ENCODE measurements at places on chromosomes 2 and 18.
A peak's percentile ranks its signal among the peaks of the same experiment; 100 is the strongest.

DNA sequence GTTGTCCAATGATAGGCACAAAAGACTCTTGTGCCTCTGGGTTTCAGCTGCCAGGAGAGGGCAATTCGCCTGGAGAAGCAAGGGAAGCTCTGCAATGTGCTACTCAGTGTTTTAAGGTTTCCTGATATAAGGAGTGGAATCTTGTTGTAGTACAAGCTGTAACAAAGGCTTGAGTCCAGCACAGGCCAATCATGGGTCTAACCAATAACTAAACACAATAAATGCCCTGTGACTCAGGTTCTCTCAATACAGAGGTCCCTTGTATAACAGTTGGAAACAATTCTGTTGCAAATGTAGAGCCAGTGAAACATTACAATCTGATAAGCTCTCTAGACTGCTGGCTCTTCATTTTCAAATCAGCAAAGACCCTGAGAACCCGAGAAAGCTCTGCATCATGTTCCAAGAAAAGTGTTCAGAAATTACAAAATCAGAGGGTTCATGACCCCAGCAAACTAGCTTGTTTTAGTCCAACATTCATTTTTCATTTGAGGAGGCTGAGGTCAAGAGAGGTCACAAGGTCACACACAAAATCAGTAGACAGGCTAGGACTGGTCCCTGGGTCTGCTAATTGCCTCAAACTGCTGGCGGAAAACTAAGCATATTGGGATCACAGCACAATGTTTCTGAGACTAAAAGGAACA lies 59.0 kb upstream of the DNMT3A start:
- no peak for DNase-seq

DNA sequence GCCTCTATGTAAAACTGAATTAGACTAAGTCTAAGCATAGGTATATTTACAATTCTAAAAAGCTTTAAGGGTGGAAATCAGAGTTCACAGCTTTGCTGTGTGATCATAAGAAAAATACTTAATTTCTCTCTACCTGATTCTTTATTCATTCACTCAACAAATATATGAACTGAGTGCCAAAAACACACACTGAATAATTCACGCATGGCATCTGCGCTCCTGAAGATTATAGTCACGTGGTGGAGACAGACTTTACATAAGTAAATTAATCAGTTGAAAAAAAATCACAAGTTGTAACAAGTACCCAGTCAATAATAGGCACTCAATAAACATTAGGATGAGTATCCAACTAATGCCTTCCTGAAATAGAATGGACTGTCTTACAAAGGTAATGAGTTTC lies 351.6 kb downstream of the METTL4 start:
- DNase-seq: no peak

- DNase-seq: no peak
Measured at GRCh38 chr2:222322236-222322635, 23.4 kb upstream of the PAX3 start.

- no peak for DNase-seq
Measured at GRCh38 chr18:23012249-23012648, 79.1 kb downstream of the RBBP8 start.

- no peak for DNase-seq
Measured at GRCh38 chr2:173357346-173357745, 2.7 kb downstream of the CDCA7 start.

DNA sequence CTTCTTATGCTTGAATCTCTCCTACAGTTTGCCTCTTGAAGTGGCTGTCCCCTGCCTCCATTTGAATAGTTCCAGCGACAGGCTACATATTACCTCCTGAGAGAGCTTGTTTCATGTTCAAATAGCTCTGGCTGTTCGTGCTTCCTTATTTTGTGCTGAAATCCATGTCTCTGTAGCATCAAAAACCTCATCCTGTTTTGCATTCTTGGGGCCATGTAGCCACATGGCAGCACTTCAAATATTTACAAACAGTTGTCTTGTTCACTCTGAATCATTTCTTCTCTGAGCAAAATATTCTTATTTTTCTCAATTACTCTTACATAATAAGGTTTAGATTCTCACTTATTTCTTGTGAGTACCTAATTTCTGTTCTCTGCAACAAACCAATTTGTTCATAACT lies 1243.1 kb upstream of the NXPH2 start:
- DNase-seq: no peak

DNA sequence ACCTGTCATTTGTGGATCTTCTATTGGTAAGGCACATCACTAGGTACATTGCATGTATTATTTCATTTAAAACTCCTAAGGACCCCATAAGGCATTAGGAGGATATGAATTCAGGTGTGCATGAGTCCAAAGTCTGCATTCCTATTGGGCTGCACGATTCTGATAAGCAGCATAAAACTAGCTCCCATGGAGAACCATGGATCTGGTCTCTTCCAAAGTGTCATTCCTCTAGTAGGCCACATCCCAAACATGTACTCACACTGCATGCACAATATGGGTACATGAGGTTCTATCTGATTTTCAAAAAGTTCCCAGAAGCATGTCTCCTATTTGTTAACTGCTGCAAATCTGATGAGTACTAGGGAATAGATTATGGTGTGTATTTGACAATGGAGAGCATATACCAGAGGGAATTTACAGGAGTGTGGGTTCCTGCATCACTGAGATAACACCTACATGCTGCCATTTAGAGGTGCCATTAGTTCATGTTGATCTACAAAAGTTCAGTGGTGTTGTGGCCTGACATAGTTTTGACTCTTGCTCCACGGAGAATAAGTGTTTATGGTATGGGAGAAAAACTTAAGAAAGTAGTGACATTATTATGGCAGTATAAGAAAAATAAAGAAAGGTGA lies 11.3 kb downstream of the CYTIP start:
- no peak for DNase-seq

DNA sequence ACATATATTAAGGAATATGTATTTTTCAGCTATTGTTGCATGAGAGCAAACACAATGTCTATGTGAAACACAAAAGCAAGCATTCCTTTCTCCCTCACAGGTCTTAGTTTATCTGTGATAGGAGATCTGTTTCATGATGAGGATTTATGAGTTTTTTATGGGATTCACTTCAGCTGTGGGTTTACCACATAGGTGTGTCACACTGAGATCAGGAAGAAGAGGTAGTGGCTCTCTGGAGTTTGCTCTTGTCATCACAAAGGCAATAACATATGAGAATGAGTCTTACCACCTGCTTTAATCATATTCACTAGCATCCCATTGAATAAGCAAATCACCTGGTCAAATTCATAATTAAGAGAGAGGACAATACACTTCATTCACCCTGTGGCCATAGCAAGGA lies 960.3 kb upstream of the SLC39A10 start:
- DNase-seq: no peak

DNA sequence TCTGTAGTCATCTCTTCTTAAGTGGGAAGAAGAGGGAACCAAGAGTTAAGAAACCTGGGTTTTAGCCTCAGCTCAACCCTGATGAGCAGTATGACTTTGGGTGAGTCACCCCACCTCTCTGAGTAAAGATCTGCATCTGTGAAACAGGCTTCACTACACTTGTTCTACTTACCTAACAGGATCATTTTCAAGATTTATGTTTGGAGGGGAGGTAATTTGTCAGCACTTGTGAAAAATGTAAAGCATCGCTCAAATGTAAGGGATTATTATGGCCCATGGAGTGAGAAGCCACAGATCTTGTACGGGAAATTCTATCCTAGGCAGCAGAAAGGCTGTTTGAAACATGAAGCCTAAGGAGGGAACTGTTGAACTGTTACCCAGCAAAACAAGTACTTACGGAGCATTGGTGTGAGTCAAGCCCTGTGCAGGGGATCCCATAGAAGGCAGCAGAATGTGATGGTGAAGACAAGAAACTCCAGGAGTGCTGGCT lies 160.6 kb downstream of the PRKCE start:
- peak; percentile 75 for DNase-seq

DNA sequence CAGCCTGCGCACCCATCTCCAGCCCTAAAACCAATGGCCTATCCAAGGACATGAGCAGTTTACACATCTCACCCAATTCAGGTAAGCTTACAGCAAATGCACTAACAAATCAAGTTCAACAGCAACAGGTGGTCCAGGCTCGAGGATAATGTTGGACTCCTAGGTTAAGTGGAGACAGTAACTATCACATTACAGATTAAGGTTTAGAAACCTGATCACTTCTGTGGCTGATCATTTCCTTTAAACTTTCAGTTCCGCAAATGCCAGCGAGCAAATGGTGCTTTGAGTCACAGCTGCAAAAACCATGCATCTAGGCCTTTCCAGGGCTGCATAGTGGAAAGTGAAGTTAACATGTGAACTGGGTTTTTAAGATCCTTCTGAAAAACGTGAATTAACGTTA lies 259.4 kb downstream of the GBX2 start:
- no peak for DNase-seq

DNA sequence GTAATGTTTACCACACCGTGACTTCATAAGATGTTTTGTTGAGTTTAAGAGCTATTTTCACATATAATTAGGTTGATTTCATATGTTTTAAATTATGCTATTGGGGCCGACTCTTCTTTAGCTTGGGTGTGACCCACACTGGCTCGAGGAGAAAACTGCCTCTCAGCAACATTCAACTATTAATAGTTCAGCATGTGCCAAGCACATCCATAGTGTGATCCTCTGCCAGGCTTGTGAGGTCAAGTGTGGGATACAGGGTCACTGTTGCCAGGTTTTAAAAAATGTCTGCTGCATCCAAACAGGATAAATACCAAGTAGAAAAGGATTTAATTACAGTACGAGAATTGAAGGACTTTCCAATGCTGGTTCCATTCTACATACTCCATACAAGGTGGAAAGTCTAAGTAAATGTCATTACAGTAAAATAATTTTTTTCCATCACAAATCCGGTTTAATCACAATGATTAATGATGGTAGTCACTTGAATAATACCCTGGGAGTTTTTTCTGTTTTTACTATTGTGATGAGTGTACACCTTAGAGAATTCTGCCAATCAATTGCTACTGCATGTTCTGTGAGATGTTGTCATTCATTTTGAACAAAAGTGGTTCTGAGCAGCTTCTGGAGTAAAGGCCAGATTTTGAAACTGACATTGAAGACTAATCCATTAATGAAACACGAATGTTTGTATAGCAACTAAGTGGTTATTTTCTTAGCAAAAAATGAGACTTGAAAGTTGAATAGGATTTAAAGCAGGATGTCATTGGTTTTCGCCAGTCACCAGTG lies 84.5 kb downstream of the ABI2 start:
- DNase-seq: peak; percentile 21

- peak; percentile 76 for DNase-seq
Measured at GRCh38 chr2:26982102-26982742, 11.8 kb downstream of the MAPRE3 start.

DNA sequence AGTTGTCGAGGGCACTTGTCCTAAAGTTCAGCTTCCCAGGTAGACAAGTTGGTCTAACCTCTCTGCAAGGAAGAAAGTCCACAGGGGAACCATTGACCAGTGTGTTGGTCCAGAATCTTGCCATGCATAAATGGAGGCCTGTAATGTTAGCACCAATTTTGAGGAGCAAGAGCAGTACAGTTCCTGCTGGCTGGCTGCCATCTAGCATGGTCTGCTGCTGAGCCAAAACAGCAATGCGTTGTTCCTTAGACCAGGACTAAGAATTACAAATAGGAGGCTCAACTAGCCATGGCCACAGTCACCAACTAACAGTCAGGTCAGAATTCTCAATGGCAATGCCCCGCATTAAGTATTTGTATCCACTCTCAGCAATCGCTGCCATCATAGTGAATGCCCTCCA lies 72.8 kb upstream of the WIPF1 start:
- no peak for DNase-seq

DNA sequence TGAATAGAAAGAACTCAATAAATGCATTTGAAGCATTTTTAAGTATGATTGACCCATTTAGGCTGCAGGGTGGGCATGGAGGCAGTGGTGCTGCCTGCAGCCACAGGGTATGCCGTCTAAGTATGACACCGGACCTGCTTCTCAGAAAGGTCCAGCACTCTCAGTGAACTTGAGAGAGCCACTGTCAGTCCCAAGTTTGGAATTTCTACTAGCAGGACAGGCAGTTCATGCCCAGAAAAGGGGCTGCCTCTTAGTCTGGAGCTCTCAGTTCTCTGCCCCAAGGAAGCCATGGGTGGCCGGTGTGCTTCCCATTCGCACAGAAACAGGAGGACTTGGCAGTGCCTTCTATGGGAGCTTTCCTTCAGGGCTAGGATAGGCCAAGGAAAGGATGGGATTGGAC lies 24.0 kb upstream of the MYCN start:
- no peak for DNase-seq

GRCh38 chr2:118584062-118584749 lies 263.2 kb downstream of the EN1 start:
- no peak for DNase-seq

- no peak for DNase-seq
Measured at GRCh38 chr2:9694661-9695234, 64.0 kb upstream of the YWHAQ start.

- no peak for DNase-seq
Measured at GRCh38 chr2:134665727-134666506, 52.9 kb downstream of the TMEM163 start.

DNA sequence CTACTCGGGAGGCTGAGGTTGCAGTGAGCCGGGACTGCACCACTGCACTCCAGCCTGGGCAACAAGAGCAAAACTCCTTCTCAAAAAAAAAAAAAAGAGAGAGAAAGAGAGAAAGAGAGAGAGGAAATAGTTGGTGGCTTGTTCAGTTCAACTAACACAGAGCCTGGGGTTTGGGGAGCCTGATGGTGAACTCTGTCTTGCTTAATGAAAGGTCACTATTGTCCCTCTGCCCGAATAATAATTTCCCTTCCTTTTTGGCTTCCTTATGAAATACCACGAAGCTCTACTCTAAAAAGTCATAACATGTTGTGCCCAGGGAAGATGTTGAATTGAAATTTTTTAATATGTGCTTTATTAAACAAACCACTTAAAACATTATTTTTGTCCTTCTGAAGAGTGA lies 17.3 kb downstream of the BCL2 start:
- no peak for DNase-seq

- DNase-seq: peak; percentile 93
Measured at GRCh38 chr18:32530947-32531651, 60.4 kb upstream of the GAREM1 start.

GRCh38 chr2:6971502-6971901 lies 54.3 kb downstream of the RNF144A start:
- DNase-seq: no peak

- no peak for DNase-seq
Measured at GRCh38 chr2:78416625-78417300, 608.7 kb upstream of the REG3G start.

DNA sequence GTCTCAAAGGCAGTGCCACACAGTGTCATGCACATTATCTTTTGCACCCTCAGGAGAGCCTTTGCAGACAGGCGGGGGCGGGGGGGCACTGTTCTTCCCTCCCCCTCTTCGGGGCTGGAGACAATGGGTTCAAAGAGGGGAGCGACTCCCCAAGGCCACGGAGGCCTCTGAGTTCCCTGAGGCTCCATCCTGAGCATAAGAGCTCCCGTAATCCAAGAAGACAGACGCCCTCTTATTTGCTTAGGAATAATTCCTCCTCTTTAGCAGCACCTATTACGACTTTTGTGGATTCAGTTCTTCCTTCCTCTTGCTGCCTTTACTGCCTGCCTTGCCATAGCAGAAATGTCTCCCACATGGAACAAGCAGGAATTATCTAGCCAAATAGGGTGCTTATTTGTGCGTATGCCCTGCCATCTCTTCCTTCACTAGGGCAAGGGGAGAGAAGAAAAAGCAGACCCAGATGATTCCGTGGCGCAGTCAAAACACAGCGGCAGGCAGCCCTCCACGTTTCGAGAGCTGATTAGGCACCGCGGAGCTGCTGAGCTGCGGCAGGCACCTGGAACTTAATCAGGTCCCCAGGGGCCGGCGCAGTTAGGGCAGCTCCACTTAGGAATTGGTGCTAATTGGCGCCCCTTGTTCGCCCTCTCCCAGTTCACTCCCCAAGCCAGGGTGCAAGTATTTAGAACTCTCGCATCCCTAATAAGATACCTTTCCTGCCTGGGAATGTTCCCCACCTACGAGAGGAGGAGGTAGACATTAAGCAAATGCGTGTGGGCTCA lies 233.4 kb upstream of the MYT1L start:
- DNase-seq: no peak
